ENCODE measurements at places on chromosomes 6 and 20.

GRCh38 chr6:154984146-154984545 is 11.0 kb upstream of the TIAM2 start:
- no peak for DNase-seq

- no peak for DNase-seq
Measured at GRCh38 chr6:47633141-47633540, 65.2 kb upstream of the ADGRF4 start.

GRCh38 chr6:105642708-105643107 is 239.8 kb upstream of the PREP start:
- DNase-seq: no peak

DNA sequence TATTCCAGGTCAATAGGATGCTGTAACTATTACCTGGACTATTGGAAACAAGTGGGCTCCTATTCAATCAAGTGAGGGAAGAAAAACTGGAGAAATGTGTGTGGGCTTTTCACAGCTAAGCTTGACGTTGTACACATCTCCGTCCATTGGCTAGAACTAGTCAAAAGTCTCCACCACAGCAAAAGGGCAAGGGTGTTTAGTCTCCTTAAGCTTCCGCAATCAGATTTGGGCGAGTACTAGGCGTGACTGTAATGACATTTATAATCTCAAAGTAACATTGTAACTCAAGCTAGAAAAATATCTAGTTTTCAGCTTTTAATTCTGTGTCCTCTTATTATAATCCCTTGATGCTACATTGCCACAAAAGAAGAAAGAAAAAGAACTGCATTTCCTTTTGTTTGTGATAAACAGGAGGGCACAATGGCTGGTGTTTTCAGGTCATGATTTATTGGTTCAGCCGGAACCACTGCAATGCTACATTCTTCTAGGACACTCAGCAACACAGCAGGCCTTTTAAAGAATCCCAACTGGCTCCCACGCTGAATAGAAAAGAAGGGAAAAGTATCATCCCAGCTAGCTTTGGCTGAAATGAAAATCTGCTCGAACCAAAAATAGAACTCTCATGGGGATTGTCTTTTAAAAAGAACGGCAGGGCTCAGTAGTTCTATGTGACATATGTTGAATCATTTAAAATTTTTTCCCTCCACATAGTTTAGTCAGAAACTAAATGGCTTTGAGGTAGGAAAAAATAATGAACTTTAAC is 387.7 kb downstream of the BTBD3 start:
- DNase-seq: no peak

DNA sequence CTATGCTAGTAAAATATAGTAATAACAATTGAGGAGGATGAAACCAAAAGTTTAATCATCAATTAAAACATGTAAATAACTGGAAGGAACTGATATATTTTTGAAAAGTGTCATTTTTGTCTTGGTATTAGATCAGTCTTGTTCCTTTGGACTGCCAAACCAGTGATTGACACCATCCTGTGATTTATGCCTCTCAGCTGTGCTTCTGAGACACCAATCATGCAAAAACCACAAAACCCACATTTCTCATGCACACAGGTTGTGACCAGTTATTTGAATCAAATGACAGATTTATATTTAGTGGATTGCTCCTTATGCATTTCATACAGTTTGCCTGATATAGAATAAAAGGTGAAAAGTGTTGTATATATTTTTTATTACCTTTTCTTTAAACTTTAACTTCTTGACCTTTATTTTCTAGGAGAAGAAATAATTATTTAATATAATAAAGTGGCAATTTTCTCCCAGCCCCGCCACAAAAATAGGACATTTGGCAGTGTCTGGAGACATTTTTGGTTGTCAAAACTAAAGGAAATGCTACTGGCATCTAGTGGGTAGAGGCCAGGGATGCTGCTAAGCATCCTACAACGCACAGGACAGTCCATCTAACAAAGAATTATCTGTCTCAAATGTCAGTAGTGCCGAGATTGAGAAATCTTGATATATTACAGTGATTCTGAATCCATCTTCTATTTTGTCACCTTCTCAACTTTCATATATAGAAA is 383.6 kb downstream of the BCKDHB start:
- DNase-seq: no peak

- no peak for DNase-seq
Measured at GRCh38 chr20:13322198-13322597, 101.1 kb downstream of the ISM1 start.

DNA sequence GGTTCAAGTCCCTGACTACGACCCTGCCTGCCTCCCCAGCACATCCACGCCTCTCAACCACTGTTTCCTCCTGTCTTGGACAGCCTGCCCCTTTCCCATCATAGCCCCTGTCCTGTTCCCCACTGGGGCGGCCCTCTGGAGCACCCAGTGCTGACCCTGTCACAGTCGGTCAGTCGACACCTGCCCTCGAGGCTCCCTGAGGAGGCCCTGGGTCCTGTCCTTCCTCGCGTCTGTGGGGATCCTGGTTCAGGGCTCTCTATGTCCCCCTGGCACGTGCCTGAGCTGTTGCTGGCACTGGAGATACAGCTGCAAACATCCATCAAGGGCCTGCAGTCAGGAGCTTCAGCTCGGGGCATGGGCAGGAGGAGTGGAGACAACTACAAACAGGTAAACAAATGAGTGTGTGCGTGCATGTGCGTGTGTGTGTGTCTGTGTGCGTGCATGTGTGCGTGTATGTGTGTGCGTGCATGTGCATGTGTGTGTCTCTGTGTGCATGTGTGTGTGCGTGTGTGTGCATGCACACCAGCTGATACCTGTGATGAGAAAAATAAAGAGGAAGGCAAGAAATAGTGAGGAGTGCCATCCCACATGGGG is 132.8 kb downstream of the PHACTR3 start:
- DNase-seq: no peak

DNA sequence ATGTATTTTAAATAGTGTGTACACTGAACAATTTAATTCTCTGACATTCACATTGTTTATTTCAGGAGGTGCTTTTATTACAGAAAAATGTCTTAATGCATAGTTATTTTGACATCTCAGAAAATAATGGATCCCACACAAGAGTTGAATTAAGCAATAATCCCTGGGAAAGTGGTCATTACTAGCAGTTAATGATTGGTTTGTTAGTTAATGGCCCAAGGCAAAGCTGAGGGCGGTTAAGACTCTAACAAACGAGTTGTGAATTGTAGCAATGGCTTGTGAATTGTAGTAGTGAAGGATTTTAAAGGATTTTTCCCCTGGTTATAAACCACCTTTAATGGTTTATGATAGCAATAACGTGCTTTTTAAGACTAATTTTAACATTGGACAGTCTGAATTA is 1316.0 kb upstream of the GJE1 start:
- no peak for DNase-seq

DNA sequence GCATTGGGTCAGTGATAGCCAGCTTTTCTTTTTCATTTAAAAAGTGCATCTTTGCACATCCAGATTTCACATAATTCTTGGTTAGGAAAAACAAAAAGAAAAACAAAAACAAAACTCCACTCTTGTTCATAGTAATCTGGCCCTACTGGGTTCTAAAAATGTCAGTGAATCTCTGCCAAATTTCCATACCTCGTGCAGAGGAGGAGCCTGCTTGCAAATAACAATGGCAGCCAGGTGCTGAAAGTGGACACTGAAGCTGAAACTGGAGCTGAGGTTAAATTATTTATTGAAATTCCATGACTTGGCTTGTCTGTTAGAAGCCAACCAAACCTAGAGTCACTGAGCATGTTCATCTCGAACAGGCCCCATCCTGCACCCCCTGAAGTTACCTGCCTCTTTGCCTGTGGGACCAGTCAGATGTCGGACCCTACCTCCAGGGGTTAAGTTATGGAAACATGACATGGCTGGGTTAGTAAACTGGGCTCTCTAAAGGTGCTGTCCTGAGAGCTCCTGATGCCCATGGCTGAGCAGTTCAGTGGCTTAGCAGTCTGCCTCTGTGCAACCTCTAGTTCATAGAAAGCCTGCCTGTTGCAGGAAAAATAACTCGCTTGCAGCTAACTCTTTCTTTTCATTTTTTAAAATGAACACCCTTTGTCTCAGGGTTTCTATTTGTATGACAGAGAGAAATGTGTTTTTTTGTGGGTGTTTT is 42.7 kb downstream of the CLIC5 start:
- no peak for DNase-seq

DNA sequence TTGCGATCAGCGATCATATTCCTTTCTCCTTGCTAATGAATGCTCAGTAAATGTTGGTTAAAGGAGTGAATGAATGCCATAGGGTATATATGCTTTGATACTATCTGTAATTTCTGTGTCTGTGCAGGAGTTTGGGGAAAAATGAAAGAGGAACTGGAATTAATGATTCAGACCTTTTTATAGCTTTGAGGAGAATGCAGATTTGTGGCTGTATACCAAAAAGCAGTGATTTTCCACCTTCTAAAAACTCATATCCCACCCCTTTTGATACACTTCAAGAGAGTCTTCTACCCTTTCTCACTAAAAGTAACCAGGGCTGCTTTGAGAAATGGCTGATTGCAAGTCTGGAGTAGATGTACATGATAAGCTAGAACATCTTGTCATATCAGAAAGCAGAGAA is 26.6 kb upstream of the SUMO4 start:
- DNase-seq: no peak

- no peak for DNase-seq
Measured at GRCh38 chr6:30955367-30956042, 14.7 kb downstream of the MUCL3 start.

GRCh38 chr20:13419477-13419876 is 198.4 kb downstream of the ISM1 start:
- DNase-seq: no peak

DNA sequence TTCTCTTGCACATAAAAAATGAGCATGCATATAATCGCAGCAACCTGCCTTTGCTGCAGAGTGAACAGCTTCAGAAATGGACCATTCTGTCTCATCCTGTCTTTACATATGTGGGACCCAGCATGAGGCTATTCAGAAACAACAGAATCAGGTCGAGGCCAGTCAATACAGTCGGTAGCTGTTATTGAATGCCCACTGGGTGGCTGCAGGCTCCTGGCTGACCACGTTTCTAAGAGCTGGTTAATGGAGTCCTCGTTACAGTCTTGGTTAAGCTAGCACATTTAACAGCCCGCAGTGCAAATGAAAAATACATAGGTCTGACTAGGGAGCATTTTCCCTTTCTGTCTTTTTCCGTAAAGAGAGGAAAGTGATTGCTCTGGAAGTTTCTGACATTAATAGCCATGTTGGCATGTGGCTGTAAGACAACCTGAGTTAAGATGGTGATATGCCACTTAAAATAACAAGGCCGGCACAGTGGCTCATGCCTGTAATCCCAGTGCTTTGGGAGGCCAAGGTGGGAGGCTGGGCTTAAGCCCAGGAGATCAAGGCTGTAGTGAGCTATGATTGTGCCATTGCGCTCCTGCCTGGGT is 75.0 kb downstream of the SHLD1 start:
- no peak for DNase-seq

GRCh38 chr6:25137916-25138232 is 141.3 kb upstream of the CARMIL1 start:
- DNase-seq: no peak

DNA sequence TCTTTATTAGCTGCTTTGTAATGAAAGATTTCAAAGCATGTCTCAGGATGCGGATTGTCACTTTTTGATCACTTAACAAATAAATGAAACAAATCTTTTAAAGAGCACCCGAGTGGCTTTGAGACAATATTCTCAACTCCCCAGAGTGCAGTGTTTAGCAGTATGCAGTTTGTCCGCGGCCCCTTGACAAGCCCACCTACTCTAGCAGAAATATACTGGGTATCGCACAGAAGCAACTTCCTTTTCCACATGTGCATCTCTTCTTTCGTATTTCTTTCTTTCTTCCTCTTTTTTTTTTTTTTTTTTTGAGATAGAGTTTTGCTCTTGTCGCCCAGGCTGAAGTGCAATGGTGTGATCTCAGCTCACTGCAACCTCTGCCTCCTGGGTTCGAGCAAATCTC is 84.5 kb upstream of the FAM184A start:
- DNase-seq: no peak

DNA sequence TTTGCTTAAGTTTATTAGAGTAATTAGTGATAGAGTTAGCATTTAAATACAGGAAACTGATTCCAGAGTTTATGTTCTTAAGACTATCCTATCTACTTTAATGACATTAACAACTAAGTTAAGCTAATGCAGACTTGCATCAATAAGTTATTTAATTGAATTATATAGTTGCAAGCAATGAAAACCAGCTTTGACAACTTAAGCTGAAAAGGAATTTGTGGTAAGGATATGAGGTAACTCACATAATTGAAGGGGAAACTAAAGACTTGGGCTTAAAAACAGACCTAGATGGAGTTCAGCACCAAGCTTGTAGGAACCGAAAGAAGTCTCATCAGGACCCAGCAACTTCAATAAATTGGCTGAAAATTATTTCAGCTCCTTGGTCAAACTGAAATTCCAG is 222.3 kb downstream of the IBTK start:
- DNase-seq: no peak

- DNase-seq: no peak
Measured at GRCh38 chr6:142929751-142930358, 15.1 kb downstream of the HIVEP2 start.

GRCh38 chr6:167058261-167058660 is 59.1 kb downstream of the CEP43 start:
- no peak for DNase-seq

GRCh38 chr6:155381673-155382337 is 67.5 kb upstream of the TFB1M start:
- no peak for DNase-seq

GRCh38 chr20:63740070-63740626 is 572 bp downstream of the SLC2A4RG start:
- no peak for DNase-seq

- no peak for DNase-seq
Measured at GRCh38 chr6:101607111-101607690, 213.7 kb downstream of the GRIK2 start.

DNA sequence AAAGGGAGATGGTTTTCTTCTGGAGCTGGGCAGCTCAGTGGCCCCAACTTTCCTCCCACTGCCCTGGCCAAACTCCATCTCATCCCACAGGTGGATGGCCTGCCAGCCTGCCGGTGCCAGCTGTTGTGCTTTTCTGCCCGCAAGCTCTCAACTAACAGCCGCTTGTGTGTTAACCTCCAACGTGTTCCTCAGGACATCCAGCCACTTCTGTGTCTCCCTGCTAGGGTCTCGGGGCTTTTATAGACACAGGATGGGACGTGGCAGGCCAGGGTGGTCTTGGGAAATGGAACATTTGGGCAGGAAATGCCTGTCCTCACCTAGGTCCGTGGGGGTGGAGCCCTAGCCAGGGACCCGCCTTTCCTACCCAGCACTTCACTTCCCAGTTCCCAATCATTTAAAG is 171.1 kb upstream of the RGS17 start:
- DNase-seq: no peak

GRCh38 chr20:25017257-25017803 is 24.8 kb upstream of the APMAP start:
- DNase-seq: no peak

All from nucleus accumbens (tissue), 56 donors.